Fibroblast of pulmonary artery (primary cell): ENCODE measurements at places on chromosomes 6 and 20.

DNA sequence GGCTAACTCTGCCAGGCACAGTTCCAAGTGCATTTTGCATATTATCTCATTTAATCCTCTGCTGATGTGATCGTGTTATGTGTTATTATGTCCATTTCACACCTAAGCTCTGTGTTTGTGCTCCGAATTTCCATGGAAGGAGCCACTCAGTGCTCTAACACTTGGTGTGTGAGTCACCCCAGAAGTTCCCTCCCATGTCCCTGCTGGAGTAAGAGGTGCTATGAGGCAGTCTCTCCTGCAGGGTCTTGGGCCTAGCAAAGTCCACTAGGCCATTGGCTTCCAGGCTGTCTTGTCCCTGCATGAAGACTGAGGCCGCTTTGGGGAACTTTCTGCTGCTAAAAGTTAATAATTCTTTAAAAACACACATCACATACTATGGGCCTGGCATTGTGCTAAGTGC lies 405.9 kb upstream of the SULF2 start:
- peak; percentile 27 for DNase-seq

DNA sequence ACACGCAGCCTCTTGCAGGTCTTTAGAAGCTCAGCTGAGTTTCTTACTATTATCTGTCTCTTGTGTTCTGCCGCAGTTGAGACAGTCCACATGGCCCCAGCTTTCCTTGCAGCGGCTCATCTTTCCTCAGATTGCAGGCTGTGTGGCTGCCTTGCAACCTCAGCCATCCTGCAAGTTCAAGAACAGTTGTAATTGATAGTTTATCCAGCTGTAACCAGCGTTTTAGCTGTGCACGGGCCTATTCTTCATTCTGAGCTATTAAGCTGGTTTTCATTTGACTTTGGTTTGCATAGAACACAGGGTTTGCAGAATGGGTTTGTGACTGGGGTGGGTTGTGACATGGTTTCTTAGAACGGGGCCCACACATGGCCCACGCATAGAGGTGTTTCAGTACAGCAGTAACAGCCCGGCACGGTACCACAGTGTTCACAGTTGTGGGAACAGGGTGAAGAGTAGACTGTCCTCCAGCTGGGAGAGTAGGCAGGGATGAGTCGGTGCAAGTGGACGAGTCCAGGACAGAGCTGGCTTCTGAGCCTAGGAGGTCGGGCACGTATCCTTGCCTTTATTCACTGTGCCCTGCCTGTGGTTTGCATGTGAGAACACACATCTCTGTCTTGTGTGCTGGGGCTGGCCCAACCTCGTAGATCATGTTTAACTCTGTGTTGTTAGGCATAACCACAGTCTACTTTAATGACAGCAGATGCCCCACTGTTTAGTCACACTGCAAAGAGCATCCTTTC lies 89.2 kb downstream of the RPP40 start:
- no peak for DNase-seq

DNA sequence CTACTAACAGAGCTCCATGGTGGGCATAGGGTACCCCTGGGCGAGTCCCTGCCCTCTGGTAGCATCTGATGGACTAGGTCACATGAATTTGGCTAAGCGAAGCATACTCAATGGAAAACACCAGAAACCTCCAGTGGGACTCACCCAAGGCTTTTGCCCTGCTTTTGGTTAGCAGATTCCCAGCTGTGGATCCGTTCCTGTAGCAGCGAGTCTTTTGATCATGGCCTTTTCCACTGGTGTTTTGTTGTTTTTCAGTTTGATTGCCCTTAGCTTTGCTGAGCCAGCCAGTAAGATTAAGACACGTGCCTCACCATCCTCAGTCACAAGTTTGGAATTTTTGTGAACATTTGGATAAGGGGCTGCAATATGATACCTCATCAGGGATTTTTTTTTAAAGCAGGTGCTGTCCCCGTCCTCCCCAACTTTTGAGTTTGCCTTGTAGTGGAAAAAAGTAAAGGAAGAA lies 8.0 kb downstream of the TNFAIP3 start:
- no peak for DNase-seq

DNA sequence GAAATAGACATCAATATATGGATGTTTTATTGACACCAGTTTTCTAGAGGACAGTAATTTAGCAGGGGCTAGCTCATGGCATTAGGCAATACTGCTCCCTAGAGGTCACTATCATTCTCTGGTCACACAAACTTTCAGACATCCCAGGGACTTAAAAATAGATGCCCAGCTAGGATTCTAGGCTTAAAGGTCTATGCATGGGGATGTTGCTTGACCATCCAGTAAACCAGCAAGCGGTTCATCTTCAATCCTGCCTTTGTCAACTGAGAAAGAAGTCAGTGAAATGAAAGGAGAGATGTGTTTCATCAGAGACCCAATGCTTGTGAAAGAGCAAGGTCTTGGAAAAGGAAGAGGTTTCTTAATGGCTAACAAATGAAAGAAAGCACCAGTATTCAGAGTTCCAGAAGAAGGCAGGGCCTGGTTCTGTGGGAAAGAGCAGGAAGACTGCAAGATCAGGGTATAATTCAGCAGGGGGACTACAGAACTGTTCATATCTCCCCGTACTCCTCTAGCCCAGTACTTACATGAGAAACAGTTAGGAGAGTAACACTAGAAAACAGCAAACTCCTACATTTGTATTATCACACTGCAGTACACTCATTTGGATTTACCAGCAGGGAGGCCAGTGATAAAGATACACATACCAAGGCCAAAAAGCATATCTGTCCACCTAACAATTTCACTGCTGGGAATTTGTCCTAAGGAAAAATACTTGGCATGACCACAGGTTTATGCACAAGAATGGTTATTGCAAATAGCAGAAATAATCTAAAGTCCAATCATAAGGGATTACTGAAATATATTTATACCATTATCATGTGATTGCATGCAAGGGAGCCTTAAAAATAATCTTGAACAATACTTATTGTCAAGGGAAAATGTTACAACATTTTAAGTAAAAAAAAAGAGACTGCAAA lies 151.4 kb upstream of the LAMA2 start:
- peak; percentile 75 for DNase-seq

GRCh38 chr20:9457136-9457535 lies 57.3 kb upstream of the LAMP5 start:
- no peak for DNase-seq

- no peak for DNase-seq
Observed at GRCh38 chr6:134997133-134997995, 47.5 kb upstream of the ALDH8A1 start.

DNA sequence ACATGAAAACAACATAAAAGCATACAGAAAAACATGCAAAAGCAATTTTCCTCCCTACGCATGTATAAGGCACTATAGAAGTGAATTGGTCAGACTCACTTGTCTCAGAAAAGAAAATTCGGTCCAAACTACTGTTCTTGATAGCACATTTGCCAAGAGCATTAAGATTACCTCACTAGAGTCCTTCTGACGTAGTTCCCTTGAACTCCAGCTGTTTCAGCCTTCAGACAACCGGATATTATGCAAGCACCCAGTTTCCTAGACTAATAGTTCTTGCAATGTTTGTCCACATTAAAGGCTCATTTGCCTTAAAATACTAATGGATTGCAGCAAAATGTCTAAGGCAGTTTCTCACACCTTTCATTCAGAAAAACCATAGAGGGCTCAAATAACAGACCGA lies 2.5 kb upstream of the CASS4 start:
- DNase-seq = peak; percentile 99

DNA sequence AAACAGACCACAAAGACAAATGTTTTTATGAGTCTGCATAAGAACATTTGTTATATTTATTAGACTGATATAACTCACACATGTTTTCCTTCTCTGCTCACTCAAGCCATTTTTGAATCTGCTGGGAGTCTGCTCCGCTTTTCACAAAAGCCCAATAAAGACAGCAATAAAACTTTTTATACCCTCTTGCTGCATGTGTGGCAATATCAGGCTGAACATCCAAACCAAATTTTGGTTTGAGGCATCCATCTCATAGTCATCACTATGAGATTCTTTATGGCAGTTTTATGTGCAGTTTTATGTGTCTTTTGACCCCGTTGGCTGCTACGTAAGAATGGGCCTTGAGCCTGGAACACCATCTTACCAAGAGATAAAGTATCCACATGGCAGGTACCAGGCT lies 1276.8 kb upstream of the ADGRB3 start:
- DNase-seq = no peak
